CD4-positive, alpha-beta T cell treated with Interleukin-4 for 1 hour (primary cell): ENCODE measurements at places on chromosomes 13 and 19.
A peak's percentile ranks its signal among the peaks of the same experiment; 100 is the strongest.

DNA sequence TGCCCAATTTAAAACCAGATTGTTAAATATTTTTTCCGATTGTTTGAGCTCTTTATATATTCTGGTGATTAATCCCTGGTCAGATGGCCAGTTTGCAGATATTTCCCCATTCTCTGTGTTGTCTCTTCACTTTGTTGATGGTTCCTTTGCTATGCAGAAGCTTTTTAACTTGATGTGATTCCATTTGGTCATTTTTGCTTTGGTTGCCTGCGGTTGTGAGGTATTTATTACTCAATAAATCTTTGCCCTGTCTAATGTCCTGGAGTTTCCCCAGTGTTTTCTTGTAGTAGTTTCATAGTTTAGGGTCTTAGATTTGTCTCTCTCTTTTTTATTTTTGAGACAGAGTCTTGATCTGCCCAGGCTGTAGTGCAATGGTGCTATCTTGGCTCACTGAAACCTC lies 23.8 kb upstream of the LMO7 start:
- no peak for DNase-seq

DNA sequence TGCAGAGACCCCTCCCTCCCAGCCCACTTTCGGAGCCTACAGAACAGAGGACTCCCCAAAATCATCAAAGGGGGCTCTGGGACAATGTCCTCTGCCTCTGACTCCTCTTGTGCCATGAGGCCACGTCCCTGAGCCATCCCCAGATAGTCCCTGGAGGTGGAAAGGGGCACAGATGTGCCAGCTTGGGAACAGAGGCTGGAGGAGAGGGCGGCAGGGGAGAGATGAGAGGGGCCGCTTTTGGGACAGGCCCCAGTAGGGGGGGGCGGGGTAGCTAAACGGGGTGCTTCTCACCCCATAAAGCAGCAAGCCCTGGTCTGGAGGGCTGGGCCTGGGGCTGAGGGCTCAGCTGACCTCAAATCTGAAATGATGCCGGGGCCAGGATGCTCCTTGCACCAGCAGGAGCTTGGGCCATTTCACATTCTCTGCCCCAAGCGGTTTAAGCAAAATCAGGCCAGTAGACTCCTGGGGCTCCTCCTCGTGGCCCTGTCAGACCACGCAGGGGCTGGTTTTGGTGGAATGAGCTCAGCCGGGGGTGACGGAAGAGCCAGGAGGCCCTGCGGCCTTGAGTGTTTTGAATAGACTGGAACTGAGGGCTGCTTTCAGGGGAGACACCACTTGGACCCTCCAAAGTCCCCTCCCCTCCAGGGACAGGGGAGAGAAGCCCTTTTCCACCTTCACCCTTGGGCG lies 27.1 kb downstream of the ONECUT3 start:
- DNase-seq: no peak

DNA sequence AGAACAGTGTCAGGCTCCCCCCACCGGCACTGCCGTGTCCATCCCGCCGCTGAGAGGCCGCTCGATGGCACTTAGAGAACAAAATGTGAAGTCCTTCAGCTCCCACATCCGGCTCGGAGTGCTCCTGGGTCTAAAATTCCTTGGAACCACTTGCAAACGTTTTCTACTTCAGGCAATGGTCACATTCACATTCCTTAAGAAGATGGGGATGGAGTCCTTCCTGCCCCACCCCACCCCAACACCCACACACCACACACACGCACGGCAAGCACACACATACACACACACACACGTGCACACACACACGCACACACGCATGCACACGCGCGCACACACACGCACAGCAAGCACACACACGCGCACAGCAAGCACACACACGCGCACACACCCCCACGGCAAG lies 83.4 kb downstream of the SOX1 start:
- DNase-seq: no peak

DNA sequence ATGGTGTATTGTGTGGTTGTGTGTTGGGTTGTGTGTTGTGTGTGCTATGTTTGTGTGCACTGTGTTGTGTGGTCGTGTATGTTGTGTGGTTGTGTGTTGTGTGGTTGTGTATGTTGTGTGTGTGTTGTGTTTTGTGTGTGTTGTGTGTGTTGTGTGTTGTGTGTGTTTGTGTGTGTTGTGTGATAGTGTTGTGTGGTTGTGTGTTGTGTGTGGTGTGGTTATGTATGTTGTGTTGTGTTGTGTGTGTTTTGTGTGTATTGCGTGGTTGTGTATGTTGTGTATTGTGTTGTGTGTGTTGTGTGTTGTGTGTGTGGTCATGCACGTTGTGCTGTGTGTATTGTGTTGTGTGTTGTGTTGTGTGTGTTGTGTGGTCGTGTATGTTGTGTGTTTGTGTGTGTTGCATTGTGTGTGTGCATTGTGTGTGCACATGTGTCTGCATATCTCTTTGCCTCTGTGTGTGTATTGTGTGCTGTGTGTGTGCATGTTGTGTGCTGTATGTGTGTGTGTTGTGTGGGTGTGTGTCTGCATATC lies 2.9 kb downstream of the C3 start:
- no peak for DNase-seq

- DNase-seq: no peak
Observed at GRCh38 chr13:71863254-71863865, 3.6 kb downstream of the DACH1 start.

- DNase-seq: no peak
Observed at GRCh38 chr13:88086577-88086976, 415.4 kb downstream of the SLITRK5 start.

DNA sequence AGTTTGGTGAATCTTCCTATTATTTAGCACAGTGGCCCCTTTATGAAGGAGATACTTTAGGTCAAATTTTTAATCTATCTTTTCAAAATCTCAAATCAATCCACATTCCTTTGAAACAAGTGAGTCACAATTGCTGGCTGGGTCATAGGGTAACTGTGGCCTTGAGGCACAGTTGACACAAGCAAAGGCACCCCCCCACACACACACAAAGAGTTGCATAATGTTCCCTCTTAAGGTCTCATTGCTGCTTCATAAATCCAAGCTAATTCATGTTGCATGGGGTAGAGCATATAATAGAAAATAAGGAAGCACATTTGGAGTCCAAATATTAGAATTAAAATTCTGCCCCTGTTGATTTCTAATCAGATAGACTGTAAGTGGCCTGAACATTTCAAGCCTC lies 171.5 kb downstream of the DLEU7 start:
- no peak for DNase-seq

- DNase-seq: no peak
Observed at GRCh38 chr19:30167206-30167868, 204.8 kb upstream of the ZNF536 start.

DNA sequence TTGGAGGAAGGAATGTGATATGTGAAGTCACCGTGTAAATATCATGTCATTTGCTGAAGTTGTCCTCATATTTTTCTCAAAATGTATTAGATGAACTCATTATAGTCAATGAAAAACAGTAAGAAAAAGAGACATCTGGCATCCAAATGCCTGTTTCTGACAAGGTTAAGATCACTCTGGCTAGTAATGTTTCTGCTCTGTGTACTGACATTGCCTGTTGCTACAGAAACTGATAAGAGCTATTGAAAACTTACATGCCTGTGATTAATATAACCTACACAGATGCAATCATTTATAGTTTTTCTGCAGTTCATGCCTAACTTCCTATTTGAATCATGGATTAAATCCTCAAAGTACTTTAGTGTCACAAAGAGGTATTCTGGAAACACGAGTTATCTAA lies 249.8 kb downstream of the NBEA start:
- DNase-seq: no peak

GRCh38 chr19:18233224-18233825 lies 7.1 kb upstream of the PDE4C start:
- peak; percentile 37 for DNase-seq

DNA sequence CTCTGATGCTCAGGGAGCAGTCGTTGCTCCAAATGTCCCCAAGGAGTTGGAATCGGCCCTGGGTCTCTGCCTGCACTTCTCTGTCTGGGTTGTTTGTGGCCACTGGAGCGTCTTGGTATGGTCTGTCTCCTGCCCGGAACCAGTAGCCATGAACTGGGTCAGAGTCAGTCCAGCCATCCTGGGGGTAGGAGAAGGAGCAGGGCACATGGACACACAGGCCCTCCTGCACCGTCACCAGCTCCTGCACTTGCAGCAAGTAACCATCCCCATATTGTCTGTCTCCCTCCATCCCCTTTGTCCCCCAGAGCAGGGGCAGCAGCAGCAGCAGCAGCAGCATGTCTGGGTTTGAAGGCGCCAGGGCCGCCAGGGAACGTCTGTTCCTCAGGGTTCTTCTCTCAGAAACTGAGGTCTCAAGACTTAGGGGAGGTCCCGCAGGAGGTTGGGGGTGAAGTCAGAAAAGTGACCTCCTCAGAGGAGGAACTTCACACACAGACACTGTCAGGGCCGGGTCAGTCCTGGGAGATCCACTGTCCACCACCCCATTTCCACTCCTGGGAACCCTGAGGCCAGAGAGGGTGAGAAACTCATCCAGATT lies at the start of gene SIGLEC8:
TSS of gene SIGLEC8 (minus strand) at position 404 of the 595 bp plus-strand sequence. CDS start at position 337, 67 bp downstream.
- DNase-seq: no peak

DNA sequence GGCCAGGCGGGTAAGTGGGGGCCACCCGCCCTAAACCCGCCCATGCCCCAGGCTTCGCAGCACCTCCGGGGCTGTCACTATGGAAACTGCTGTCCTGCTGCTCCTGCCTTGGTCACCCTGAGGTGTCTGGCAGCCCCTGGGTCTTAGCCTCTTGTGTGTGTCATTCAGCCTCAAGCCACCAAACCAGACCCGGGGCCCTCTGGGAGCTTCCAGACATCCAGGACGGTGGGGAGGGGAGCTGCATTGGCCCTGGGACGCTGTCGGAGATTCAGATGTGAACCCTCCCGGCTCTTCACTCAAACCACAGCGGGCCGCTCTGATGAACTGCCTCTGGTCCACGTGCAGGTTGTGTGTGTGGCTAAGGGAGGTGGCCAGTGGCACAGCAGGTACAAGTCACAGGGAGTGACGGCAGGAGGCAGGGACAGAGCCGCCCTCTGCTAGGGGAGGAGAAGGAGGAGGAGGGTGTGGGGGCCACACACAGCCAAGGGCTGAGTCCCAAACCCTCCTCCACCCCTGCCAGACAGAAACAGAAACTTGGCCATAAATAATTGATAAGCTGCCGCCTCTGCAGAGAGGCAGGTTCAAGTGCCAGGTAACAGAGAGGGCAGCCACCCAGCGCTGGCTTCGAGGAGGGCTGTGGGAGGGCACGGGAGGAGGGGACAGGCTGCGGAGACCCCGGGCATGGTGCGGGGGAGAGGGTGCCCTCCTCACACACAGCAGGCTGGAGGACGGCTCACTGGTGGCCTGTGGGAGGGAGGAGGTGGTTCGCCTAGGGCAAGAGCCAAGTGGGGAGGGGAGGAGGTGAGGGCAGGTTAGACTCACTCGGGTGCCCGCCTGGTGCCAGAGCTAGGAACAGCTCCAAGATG lies 8.0 kb downstream of the NANOS3 start:
- no peak for DNase-seq

DNA sequence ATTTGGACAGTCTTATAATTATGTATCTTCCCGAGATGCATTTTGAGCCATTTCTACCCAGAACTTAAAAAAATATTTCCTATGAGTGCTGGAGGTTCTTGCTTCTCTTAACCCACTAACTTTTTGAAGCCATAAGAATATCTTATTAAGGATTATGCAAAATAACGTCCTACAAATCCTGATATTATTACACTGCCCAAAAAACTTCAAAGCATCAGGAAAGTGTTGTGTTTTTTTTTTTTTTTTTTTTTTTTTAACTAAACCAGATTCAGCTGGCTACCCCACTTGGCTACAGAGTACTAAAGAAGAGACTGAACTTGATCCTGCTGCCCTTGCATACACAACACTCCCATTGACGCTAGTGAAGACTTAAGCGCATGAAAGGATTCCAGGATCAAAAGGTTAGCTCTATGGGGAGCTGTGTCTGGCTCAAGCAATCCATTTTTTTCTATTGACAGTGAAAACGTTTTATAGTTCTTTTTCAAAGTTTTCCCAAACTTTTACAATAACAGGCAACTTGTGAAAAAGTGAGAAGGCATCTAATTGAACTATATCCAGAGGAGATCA lies 141.4 kb downstream of the KCNRG start:
- DNase-seq: no peak

DNA sequence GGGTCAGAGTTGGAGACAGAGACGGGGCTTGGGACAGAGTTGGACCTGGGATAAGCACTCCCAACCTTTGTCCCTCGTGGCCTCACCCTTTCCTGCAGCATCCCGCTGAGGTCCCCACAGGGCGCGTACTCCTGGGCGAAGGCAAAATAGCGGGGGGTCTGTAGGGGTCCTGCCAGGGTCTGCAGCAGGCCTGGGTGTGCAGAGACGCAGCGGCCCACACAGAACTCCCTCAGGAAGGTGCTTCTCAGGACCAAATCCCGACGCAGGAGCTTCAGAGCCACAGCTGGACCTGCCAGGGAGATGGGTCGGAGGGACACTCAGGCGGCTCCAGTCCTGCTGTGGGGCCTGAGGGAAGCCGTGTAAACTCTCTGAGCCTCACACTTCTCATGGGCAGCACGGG lies 1.3 kb downstream of the SBK3 start:
- DNase-seq: no peak

GRCh38 chr19:1451916-1452801 lies 2.2 kb downstream of the APC2 start:
- no peak for DNase-seq

DNA sequence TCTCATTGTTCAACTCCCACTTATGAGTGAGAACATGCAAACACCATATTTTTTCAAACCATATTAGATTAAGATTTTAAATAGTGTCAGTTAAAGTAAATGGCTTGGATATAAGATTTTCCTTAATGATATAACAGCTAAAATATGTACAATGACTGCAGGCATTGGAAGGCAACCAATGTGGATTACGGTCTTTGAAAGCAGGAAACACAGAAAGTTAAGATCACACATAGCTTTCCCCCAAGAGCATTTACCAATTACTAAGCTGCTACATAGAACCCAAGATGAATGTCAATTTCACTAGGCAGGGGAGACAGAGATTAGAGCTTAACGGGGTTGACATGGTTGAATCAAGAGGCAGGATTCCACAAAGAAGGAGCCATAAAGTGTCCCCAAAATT lies 173.2 kb upstream of the TRPC4 start:
- DNase-seq: no peak

GRCh38 chr19:581399-582111 lies 8.1 kb upstream of the HCN2 start:
- no peak for DNase-seq

DNA sequence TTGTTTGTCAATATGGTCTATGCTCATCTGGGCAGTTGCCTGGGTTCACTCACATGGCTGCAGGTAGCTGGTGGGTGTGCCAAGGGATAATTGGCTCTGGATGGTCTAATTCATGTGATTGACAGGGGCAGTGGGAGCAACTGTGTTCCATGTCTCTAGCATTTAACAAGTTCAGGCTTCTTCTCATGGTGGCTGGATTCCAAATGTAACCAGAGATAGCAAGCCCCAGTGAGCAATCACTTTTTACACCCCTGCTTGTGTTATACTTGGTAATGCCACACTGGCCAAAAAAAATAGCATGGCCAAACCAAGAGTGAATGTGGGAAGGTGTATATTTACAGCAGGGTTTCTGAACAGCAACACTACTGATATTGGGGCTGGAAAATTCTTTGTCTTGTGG lies 89.6 kb upstream of the TNFSF11 start:
- DNase-seq: no peak
